H4 (cell line): ENCODE measurements at places on chromosomes 5 and 9. TPM values are rescaled to one million over a fixed set of nuclear protein-coding genes. Genes with fewer than 3 reads are reported as not detected.

Gene MCCC2
- 46.2 and 50.3 TPM in 2 replicates for total RNA-seq

Gene PHPT1
- 100 and 119 TPM in 2 replicates for total RNA-seq

Gene MOCS2
- 88.9 and 103 TPM in 2 replicates for total RNA-seq

Gene SLC6A3
- not detected in 2 replicates for total RNA-seq

Gene SEMA5A
- 13.7 and 20.4 TPM in 2 replicates for total RNA-seq

GRCh38 chr5:142906863-142907671 is 136.9 kb downstream of the ARHGAP26 start:
- no peak for DNase-seq

DNA sequence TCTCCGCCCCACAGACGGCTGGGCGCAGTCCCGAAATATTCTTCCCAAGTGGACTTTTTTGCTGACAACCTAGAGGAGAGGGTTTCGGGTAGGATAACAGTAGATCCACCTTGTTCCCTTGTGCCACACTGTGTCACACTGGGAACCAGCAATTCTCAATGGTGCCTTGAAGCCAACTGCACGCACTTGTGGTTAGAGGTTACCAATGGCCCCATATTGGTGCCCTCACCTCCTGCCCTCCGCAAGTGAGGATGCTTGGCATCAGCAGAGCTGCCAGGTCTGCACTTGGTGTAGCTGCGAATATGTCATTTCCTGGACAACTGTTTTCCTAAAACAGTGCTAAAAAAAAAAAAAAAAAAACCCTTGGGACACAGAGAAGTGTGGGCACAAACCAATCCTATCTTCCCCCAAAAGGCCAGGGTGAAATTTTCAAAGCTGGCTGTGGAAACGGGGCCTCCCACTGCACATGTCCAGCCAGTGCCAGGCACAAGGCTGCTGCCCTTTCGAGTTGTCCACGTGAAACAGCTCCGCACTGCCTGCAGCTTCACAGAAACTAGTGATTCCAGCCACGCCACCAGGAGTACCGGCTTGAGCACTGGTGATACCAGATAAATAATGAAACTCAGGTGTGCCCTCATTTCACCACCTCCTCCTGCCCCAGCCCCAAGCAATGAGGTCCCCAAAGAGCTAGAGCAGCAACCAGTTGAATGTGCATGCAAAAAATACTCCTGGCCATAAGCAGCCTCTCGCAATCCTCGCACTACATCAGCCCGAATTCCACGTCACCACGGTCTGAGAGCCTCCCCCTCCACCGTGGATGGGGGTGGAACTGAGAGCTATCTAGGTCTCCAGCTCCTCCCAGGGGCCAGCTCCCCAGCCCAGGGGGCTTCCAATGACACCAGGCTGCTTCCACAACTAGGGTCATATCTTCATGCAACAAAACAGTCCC is 51.2 kb downstream of the USP20 start:
- DNase-seq: no peak

GRCh38 chr9:79129865-79130480 is 441.8 kb upstream of the TLE4 start:
- DNase-seq: peak; percentile 34

DNA sequence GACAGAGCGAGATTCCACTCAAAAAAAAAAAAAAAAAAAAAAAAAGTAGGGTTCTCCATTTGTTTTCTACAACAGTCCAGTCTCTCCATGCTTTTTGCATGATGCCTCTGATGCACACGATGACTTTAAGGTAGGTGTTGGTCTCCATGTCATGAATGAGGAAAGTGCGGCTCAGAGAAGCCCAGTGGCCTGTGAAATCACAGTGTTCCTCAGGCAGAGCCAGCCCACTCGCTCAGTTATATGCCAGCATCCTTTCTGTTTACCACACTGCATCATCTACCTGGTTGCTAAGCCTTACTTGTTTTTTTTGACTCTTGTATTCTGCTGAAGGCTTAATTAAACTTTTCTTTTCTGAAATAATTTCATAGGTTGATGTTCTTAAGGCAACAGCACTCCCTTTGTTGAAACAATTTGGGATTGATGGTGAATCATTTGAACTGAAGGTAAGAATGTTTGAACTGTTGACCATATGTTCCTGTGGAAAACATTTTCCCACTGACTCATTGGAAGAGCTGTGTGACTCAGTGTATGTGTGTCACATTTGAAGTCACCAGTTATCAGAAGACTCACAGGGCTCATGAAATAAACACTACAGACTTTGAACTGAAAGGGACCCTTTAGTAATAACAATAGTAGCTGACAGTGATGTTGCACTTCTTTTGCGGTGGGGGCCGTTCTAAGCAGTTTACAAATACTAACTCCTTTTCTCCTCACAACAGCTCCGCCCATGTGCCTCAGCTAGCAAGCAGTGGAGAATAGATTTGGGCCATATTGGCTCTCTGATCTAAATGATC is 40.2 kb downstream of the RCL1 start:
- peak; percentile 91 for DNase-seq

GRCh38 chr9:4559261-4560182 is 69.3 kb downstream of the SLC1A1 start:
- no peak for DNase-seq

- no peak for DNase-seq
Measured at GRCh38 chr5:39159811-39160490, 59.4 kb downstream of the FYB1 start.

DNA sequence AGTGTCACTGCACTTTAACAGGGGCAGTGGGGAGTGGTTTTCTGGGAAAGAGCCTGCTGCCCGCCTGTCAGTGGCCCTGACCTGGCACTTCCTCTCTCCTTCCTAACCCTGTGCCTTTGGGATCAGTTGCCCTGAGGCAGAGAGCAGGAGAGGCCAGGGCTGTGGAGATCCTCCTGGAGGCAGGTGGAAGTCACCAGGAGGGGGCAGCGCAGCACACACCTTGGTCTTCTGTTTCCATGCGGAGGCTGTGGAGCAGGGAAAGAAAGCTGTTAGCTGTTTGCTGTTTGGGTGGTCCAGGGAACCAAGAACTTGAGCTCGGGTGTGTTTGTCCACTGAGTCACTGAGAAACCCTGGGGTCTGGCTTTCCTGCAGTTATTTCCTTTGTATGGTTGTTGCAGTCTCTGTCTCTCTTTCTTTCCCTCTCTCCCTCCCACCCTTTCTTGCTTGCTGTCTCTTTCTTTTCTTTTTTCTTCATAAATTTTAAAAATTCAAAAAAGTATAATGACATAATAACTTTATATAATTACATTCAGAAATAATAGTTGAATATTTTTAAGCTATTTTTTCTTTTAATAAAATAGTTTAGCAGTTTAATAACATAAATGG is 28.1 kb downstream of the NTRK2 start:
- DNase-seq: peak; percentile 68

DNA sequence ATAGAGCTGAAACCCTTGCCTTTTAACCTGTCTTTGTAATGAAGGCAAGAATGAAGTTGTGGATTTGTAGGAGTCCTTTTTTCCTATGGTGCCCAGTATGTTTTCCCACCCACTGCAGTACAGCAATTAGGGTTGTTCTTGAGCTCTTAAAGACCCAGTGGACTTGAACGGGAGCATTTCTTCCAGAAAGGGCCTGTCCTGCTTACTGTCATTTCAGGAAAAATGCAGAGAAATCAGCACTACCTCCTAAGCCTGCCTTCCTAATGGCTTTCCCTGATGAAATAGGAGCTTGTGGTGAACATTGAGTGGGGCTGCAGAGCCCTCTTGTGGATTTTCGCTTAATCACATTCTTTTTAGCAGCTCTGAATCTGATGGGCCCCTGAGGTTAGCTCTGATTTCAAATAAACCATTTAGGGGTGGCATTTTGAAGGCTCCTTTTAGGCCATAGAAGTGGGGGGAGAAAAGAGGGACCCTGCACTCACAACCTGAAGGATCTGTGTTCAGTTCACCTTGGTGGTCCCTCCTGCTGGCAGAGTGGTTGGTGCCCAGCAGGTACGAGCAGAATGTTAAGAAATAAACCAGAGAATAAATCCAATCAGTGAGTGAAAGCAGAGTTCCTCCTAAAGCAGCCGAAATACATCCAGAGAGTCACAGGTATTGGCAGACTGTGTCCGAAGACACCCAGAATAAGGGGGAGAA is 188.0 kb upstream of the KLF9 start:
- peak; percentile 92 for DNase-seq

GRCh38 chr5:177317959-177318377 is 6.3 kb upstream of the MXD3 start:
- DNase-seq: peak; percentile 69

DNA sequence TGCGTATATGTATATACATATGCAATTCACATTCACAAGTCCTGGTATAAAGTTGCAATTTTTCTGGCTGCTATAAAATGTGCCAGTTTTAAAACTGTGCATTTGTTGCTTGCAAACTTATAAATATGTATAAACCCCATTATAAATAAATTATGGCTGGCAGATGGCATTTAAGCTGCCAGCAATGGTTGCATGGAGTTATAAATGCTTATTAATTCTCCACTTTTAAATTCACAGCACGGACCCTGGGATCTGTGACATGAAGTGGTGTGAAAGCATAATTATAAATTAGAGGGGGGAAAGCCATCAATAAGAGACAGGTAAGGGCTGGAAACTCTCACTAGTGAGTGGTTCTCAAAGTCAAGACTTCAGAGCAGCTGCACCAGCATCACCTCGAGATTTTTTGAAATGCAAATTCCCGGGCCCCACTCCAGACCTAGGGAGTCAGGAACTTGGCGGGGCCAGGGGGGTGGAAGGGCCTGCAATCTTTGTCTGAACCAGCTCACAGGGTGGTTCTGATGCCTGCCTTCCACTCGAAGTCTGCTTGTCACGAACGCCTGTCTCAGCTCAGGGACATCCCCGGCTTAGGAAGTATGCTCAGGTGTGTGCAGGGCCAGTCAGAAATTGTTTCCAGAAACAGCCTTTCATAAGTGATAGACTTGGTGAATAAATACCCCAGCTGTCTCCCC is 16.9 kb downstream of the S1PR3 start:
- DNase-seq: no peak

DNA sequence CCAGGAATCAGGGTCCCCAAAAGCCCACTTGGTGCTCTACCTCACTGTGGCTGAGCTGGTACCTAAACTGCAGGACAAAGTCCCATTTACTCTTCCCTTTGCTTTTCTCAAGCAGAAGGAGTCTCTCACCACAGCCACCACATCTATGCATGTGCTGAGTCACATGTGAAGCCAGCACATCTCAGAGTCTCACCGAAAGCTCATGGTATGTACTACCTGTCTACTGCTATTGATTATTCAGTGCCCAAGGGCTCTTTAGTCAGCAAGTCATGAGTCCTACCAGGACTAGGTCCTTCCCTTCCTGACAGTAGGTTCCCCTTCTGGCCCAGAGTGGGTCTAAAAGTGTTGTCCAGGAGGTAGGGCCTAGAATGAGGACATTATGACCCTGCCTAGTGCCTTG is 130.7 kb upstream of the NTRK2 start:
- no peak for DNase-seq

DNA sequence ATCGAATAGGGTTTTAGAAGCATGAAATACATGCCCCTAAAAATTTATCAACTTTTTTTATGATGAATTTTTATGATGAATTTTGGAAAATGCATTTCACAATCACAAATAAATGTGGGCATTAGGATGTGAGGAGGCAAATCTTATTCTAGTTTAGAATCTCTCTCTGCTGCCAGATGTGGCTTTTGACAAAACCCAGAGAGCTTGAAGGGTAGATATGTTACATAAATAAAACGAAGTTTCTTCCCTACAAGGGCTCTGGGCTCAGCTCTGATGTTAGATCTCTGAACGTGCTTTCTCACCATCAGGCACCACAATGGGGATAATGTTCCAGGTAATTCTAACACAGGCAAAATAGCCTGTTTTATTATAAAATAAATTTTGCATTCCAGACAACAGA is 102.3 kb upstream of the ADAMTSL1 start:
- DNase-seq: no peak

DNA sequence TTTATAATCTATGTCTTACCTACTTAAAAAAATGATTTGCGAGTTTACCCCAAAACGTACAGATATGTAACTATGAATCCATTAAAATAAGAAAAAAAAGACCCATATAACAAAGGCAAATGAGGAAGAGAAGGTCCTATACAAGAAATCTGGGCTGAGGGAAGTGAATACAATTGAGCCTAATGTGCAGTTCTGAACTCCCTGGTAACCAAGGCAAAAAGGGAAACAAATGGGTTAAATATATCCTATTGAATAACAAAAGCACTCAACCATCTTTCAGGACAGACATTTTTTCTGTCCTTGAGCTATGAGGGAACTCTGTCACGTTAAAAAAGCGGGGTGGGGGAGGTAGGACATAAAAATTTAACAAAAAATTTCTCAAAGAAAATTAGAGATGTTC is 78.6 kb downstream of the PTPN3 start:
- no peak for DNase-seq

- DNase-seq: no peak
Measured at GRCh38 chr9:106481013-106481609, 381.9 kb upstream of the ZNF462 start.

GRCh38 chr9:129338724-129339430 is 160.8 kb upstream of the IER5L start:
- DNase-seq: no peak

- no peak for DNase-seq
Measured at GRCh38 chr5:160921423-160922285, 69.6 kb upstream of the ATP10B start.

DNA sequence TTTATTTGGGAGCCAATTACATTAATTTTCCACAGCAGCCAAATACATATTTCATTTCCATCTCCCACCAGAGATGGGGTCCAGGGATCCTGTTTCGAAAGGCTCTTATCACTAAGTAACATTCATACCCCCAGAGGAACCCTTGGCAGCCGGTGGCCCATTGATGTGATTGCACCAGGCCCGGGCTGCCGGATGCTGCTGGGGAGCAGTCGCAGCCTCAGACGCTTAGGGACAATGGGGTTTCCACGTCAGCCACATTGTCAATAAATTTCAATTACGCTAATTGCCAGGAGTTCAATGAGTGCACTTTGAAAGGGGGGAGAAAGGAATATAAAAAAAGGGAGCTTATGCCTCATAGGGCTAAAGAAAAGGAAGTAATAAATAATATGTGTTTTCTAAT is 478.8 kb upstream of the ADAMTS16 start:
- no peak for DNase-seq

- DNase-seq: peak; percentile 83
Measured at GRCh38 chr9:79858508-79858907, 286.7 kb downstream of the TLE4 start.

DNA sequence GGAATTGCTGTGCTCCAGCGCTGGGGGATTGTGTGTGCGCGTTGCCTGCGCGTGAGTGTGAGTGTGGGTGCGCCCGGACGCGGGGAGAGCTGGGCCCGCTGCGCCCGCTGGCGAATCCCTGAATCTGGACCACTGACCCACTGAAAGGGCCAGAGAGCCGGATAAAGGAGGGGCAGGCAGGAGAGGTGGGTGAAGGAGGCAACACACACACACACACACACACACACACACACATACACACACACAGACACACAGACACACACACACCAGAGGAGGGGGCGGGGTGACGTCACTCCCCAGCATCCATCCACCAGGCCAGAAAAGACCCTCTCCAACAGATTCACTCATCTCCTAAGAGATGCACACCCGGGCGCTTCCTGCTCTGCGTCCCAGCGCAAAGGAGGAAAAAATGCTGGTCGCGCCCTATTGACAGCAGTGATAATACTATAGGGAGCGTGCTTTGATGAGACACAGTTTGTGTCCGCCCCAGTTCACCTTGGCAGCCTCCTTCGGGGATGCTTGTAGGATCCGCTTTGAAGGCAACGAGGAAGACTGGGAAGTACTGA is 1059.1 kb upstream of the DMAC1 start:
- DNase-seq: no peak

- DNase-seq: no peak
Measured at GRCh38 chr9:19804431-19804830, 15.6 kb upstream of the SLC24A2 start.

GRCh38 chr5:10904862-10905432 is 143.9 kb upstream of the DAP start:
- DNase-seq: no peak

GRCh38 chr9:116654059-116654355 is 33.1 kb upstream of the TRIM32 start:
- no peak for DNase-seq

GRCh38 chr5:134568761-134569695 is 43.6 kb downstream of the JADE2 start:
- DNase-seq: peak; percentile 58
